ENCODE measurements at places on chromosomes 6 and 20. TPM values are rescaled to one million over a fixed set of nuclear protein-coding genes. Genes with fewer than 3 reads are reported as not detected.
A peak's percentile ranks its signal among the peaks of the same experiment; 100 is the strongest.

GPX5 gene
- total RNA-seq, result not detected

OR12D3 gene
- not detected for total RNA-seq

GRCh38 chr6:48111143-48111506, at the start of gene PTCHD4:
PTCHD4 (minus strand) TSS chr6:48111197; CDS start chr6:48068957, 42,240 bp downstream.
- no peak for DNase-seq

GRCh38 chr6:75746221-75746620, 2.8 kb upstream of the MYO6 start:
- DNase-seq, result no peak

GRCh38 chr6:170260686-170261085, 30.2 kb downstream of the DLL1 start:
- no peak for DNase-seq

SYCP2 gene
- 13.5 TPM for total RNA-seq

MROH8 gene
- 2.3 TPM for total RNA-seq

TPX2 gene
- 148 TPM for total RNA-seq

DNA sequence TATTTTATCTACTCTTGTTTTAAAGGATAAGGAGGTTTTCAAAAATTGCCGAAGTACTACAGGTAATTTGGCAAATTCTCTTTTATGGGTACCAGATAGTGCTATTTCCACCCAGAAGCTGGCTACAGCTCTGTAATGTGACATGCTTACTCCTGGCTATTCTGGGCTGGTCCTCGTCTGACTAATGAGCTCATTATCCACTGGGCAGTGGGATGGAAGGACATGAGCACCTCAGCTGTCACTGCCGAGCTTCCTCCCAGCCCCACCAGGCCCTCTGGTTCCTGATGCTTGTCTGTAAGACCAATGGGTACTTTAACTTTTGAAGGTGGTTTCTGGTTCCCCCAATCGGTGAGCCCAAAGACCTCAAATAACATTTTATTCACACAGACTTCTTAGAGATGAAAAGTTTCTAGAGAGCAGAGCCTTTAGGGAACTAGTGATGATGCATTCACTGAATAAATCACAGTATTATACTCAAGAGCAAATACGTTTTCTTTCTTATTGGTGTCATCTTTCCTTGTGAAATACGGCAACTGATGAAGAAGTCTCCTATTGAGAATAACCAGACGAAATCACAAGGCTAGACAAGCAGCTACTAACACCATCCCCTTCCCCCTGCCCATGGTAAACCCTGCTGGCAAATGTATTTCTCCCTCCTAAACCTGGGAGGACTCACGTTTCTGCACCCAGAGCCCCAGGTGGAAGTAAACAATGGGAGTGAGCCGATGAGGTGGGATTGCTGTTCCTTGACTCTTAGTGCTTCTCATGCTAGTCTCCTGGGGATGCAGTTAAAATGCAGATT, 80.8 kb downstream of the SLC22A3 start:
- no peak for DNase-seq

TRIM40 gene
- not detected for total RNA-seq

- peak; percentile 82 for DNase-seq
Observed at GRCh38 chr6:158817728-158818580, 1.2 kb downstream of the EZR start.

SNAP91 gene
- total RNA-seq, result not detected

KAT14 gene
- 14.3 TPM for total RNA-seq

LHFPL5 gene
- not detected for total RNA-seq

CAPN11 gene
- total RNA-seq, result not detected

RSPO3 gene
- not detected for total RNA-seq

MYCT1 gene
- total RNA-seq, result not detected

DNA sequence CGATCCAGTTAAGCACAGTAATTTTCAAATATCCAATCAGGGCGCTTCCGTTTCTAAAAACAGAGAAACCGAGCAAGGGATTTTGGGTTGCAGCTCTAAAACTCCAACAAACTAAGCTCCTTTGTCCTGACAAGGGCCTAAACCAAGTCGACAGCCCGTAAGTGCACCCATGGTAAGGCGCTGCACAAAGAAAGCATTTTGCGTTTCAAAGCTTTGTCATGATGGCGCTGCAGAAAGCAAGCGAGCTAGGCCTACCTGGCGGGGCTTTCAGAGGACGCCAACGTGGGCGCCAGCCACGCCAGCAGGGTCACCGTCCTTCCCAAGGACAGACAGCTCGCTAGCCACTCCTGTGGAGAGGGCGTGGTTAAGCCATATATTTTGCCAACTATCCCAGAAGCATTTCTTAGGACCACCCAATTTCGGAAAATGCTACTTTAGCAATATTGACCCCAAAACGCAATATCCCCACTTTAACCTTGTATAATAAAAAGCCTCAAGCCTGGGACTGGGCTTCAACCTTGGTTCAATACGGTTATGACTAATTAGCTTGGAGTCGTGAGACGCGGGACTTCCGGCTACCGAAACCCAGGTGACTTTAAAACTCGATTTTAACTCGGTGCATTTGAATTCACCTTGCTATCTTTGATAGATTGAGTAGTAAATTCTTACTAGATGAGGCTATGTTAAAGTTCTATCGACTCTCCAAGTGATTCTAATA, 53.8 kb downstream of the TRIM38 start:
- no peak for DNase-seq

DNA sequence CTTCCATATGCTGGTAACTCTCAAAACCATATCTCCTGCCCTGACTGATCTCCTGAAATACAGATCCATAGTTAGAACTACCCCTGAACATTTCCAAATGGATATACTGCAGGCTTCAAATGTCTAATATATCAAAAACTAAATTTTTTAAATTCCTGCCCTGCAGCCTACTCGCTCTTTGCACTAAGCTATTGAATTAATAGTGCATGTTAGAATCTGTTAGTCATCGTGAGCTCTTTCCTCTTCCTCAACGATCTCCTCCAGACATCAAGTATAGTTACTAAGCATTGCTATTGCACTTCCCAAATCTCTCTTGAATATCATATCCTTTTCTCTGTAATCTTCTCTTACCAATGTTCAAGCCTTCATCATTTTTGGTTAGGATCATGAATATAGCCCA, 26.0 kb upstream of the RSPO3 start:
- DNase-seq, result no peak

- DNase-seq, result no peak
Observed at GRCh38 chr6:43795421-43795820, 25.4 kb downstream of the VEGFA start.

Data from activated CD8-positive, alpha-beta memory T cell treated with anti-CD3 and anti-CD28 coated beads, Interleukin-2, amount 10 ng/mL, durations not matched to agents 7 days and 5 days (primary cell).